Activated CD8-positive, alpha-beta memory T cell treated with anti-CD3 and anti-CD28 coated beads for 24 hours (primary cell): ENCODE measurements at places on chromosomes 2 and 18.
A peak's percentile ranks its signal among the peaks of the same experiment; 100 is the strongest.

GRCh38 chr2:240915526-240916341 is 9.6 kb downstream of the CROCC2 start:
- no peak for DNase-seq

DNA sequence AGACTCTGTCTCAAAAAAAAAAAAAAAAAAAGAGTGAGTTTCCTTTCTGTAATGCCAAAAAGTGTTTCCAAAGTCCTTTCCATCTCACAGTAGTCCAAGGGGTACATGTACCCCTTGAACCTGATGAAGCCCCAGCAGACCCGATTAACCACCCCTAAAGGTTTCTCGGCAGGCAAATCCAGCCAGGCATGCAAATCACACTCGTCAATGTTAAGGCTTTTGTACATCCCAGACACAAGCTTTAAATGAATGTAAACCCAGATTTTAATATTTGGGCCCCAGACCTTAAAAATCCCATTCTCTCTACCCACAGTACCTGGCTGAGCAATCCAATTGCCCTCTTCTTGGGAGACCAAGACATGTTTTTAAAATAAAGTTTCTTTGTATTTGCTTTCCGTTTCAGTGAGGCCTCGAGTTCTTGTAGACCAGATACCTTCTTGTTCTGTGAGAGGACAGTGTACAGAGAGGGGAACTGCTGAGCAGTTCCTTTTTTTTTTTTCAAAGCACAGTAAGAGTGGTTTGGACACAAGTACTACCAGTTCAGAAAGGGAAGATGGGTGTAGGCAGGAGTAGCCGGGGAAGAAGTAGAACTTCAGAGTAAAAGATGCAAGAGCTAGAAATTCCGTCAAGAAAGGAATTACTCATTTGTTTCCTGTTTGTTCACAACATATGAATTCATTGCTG is at the start of gene NLRC4:
Gene NLRC4, minus strand, starts transcription at position 465 of the 684 bp plus-strand sequence. CDS start 8,111 bp downstream, outside the sequence.
- no peak for DNase-seq

- DNase-seq = no peak
Measured at GRCh38 chr18:35131387-35132020, 90.3 kb downstream of the MAPRE2 start.

- peak; percentile 70 for DNase-seq
Measured at GRCh38 chr2:176553685-176554100, 284.5 kb downstream of the MTX2 start.

GRCh38 chr2:227661025-227661649 is 5.5 kb upstream of the SCYGR5 start:
- DNase-seq = no peak

DNA sequence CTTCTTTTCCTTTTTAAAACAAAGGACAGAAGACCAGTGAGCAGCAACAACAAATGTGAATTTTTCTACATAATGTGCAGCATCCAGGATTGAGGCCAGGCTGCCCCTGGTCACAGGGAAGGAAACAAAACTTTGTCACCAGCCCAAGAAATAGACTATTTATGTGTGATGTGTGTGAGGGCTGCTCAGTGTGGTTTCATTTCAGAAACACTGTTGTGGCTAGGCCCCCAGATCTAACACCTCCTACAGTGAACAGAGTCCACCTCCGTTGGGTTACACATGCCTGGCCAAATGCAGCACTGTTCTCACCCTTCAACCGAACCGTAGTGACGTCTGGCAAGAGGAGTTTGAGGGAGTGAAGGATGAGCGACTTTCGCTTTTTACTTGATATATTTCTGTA is 146.3 kb upstream of the RIOK3 start:
- DNase-seq = no peak

DNA sequence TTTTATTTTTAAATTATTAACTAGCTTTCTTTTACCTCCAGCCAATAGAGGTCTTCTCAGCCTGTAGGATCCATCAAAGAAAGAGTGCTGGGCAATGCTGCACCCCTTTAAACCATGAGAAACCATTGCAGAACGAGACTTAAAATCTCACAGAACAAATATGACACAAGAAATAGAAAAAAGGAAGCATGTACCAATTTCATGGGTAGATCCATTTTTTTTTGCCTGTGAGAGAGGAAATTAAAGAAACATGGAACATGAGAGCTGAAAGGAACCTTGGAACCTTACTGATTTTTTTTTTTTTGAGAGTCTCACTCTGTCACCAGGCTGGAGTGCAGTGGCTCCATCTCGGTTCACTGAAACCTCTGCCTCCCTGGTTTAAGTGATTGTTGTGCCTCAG is 14.0 kb downstream of the HRH4 start:
- DNase-seq = no peak

DNA sequence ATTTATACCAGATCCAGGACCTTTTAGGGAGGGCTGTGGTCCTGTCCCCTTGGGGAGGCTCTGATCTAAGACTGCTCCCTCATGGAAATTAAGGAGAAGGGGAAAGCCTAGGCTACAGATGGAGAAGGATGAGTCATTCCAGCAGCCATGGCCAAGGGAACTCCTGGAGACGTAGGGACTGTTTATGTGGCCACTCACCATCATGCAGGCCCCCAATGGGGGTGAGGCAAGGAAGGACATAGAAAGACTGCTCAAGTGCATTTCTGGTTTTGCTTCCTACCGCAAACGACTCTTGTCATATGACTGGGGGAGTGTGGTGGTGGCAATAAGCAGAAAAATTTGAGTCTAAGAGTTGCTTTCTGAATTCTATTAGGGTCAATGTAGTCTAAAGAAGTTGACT is 54.0 kb upstream of the CYP1B1 start:
- DNase-seq = no peak

- DNase-seq = no peak
Measured at GRCh38 chr2:84077496-84077895, 381.6 kb downstream of the SUCLG1 start.

DNA sequence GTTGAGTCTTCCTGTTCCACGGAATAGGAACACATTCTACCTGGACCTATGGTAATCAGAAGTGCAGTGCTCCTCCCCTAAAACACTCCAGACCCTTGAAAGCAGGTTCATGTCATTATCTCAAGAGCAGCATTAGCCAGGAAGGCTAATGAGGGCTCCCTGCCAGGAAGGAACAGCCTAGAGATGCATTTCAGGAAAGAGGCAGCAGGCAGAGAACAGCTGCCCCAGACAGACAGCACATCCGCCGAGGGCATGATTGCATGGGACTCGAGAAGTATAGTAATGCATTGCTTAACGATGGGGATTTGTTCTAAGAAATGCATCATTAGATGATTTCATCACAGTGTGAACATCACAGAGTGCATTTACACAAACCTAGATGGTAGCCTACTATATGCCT is 171.5 kb downstream of the ALK start:
- DNase-seq = no peak

- no peak for DNase-seq
Measured at GRCh38 chr2:100948942-100949811, 52.9 kb upstream of the RPL31 start.

DNA sequence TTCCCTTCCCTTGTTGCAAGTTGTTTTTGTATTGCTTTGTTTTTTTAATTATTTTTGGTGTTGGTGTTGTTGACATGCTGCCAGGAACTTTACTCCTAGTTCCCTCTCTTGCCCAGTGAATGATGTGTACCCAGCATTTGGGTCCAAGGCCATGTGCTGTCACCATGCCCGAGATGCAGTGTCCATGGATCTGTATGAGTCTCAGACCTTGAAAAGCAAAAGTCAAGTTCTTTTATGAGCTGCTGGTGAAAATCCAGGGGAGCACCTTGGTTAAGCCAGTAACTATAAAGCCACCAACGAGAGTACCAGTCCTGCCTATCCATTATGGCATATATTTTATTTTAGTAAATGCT is 236.4 kb downstream of the BCL11A start:
- no peak for DNase-seq

GRCh38 chr2:239441261-239442078 is 40.6 kb upstream of the HDAC4 start:
- DNase-seq = no peak

- peak; percentile 63 for DNase-seq
Measured at GRCh38 chr2:240998706-240998994, 232 bp downstream of the SNED1 start.

DNA sequence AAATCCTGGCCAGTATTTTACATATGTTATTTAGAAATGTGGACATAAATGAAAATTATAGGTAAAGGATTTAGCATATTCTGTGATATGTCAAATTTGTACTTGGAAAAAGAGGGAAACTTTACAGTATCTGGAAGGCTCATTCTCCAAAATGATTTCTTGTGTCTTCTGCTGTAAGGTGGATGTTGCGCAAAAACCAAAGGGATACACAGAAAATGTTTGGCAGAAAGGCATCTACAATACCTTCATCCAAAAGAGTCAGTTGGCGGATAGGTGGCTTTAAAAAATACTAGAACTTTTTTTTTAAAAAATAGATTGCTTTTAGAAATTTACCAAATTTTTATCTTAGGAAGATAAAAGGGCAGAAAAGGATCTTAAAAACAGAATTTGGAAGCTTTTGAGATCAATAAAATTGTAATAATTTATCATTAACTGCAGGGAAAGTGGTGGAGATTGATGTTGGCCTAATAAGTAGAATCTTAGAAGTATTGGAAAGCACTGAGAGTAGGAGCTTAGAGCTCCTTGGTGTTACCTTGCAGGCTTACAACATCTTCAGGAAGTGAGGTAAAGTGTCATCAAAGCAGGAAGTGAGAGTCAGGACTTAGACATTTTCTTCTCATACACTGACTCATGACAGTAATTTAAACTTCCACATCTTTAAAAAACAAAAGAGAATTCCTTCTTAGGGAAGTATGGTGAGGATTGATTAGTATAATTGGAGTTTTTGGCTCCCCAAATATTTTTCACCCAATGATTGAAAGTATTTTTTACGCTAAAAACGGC is 2.1 kb downstream of the NABP1 start:
- DNase-seq = no peak

DNA sequence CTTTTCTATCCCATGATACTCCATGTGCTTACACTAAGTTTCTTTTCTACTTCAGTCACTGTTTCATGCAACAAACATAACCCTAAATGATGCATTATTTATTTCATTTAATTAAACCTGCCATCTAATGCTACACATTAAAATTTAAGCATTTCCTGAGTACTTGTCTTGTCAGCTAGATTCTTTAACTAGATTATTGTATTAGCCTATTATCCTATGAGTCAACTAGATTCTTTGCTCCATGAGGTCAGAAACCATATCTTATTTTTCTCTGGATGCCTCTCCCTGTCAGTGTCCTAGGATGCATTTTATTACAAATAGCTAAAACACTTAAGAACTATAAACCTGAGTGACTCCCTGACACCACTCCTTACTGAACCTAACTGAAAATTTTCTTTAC is 652.4 kb downstream of the SLC4A3 start:
- DNase-seq = no peak

DNA sequence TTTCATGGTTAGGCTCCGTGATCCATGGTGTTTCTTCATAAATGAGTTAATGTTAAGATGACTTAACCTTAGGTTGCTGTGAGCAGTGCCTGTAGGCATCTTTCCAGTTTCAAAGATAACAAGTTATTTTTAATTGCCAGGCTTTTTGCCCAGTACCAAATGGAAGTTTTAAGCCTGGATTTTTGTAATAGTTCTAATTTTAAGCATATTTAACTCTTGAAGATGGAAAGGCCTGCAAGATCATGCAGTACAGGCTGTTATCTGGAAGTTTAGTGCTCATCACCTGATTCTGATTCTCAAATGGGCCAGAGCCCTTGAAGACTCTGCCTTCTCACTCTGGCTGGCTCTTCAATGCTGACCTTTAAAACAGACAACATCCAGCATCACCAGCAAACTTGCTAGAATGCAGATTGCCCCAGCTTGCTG is 141.3 kb downstream of the NCK2 start:
- no peak for DNase-seq

GRCh38 chr2:68134554-68134953 is 23.1 kb upstream of the PNO1 start:
- DNase-seq = no peak

DNA sequence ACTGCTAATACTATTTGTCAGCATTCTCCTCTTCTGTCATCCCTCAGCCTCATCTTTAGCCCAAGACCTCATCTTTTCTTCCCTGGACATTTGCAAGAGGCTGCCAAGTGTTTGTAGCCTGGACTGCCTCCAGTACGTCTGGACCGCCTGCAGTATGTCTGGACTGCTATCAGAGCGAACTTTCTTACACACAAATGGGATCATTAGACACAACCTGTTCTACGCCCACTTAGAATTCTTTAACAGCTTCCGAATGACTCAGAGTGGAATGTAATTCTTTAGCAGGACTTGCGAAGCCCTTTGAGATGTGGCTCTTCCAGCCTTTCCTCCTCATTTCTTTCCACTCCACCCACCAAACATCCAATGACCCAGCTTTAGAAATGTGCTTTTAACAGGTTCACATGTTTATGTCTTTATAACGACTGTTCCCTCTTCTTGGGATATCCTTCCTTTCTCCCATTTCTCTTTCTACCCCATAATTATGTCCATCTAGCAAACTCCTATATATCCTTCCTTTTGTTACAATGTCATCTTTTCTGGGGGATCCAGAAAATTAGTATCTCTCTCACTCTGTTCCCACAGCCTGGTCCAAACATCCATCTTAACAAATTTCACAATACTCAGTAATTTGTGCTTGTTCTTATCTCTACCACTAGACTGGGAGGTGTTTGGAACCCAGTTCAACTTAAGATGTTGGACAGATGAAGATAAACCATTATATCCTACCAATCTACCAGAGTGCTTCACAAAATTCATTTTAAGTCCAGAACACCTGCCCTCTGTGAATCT is 171.3 kb upstream of the PGAP1 start:
- no peak for DNase-seq

GRCh38 chr2:102315921-102316320 is 4.6 kb downstream of the IL1RL1 start:
- DNase-seq = no peak

DNA sequence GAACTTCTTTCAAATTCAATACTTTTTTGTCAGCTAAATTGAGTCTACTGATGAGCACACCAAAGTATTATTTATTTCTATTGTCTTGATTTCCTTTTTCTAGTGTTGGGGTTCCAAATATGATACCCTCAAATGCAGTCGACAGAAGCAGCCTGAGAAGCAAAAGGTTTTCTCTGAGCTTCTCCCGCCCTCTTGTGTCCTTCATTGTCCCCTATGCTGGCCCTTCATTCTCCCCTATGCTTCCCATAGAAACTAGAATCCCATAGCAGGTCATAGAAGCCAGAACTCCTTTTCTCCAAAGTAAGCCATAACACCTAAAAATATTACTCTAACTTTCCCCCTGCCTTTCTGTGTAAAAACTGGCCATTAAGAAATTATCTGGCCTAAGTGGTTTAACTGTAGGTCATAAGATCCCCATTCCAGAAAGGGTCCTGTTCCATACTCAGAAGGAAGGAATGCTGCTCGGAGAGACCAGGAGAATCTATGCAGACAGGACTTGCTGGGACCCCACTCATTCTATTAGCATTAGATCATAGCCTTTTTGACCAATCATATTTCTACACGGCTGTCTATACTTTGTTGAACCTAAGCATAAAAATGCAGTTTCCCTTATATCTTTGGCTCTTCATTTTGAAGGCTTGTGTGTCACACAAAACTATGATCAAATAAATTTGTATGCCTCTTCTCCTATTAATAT is 764.6 kb upstream of the PKDCC start:
- no peak for DNase-seq
